ENCODE measurements at places on chromosomes 5 and 9.

DNA sequence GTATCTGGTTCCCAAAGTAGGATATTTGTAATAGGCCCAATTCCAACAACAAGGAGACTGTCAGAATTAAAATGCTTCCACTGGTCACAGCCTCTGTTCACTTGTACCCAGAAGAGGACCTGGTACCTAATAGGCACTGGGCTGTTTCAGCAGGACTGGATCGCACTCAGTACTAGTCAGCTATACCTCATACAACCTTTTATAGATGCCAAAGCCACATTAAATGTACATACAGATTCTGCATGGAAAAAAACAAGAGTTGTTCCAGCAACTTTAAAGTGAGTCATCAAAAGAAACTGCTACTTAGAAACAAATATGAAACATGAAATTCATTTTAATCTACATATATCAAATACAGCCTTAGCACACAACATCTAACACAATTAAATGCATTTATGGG, 87.5 kb downstream of the GPR21 start:
- DNase-seq, result no peak

DNA sequence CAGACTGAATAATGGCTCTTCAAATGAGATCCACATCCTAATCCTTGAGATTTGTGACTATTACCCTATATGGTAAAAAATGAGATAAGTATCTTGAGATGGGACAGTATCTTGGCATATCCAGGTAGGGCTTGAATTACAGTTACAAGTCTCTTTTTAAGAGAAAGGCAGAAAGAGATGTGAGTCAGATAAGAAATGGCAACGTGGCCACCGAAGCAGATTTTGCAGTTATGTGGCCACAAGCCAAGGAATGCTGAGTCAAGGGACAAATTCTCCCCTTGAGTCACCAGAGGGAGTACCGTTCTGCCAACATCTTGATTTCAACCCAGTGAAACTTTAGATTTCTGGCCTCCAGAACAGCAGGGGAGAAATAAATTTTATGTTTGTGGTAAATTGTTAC, 1983.0 kb upstream of the C9orf72 start:
- DNase-seq, result no peak

- DNase-seq, result no peak
These were observed 386 bp upstream of the MATR3 start for GRCh38 chr5:139293202-139293506.

DNA sequence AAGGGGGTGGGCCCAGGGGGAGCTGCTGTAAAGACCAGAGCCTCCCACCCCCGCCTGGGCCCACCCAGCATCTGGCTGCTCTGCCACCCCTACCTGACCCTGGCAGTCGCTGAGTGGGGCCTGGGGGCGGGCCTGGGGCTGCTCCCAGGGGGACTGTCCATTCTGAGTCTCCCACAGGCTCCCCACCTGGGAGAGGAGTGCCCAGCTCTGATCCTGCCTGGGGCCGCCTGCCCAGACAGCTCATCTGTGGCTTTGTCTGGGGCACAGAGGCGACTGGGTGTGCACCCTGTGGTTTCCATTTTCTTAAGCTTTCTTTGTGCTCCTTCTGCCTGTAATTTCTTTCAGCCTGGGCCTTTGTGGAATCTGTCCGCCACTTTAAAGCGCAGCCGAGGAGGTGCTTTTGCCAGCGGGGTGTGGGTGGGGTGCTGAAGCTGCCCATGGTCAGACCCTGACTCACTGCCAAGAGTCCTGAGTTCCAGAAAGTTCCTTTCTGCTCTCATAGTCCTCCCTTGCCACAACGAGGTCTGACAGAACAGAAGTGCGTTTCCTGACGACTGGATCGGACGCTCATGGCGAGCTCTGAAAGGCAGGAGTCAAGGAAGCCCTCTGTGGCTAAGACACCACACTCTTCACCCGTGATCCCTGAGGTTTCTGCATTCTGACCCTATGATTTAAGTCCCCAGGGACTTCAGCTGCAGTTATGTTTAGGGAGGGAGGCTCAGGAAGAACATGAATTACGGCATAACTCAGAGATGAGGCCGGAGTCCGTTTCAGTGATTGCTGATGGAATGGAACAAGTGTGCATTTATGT, 225.0 kb downstream of the FANCC start:
- DNase-seq, result no peak

DNA sequence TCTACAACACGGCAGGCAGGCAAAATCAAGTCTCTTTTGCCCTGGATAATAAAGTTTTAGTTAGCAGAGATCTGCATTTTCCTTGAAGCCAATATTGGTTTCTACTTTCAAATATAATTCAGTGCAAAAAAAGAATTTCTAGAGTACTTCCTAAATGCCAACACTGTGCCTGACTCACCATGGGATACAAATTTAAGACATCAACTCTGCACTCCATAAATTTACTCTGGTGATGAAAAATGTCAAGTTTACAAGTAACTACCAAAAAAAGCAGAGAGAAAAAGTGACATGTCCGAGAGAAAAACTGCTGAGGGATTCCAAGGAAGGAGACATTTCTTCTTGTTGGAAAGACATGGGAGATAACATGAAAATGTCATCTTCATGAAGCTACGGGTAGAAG, 119.7 kb downstream of the RAPGEF6 start:
- no peak for DNase-seq

DNA sequence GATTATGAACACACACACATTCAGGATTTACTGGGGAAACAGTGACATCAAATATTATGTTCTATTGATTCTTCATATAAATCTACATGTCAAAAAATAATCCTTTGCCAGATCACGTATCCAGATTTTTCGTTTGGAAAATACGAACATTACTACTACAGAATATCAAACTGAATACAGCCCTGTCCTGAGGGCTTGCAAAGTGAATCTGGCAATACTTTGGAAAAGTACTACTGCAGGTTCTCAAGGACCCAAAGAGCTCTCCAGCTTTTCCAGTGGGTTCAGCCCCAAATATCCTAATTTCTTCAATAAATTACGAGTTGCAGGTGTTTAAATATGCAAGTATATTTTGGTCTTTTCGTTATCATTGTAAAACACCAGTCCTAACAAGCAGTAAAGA, 411 bp upstream of the NDUFS4 start:
- no peak for DNase-seq

- no peak for DNase-seq
These were observed 32.9 kb downstream of the LHX2 start for GRCh38 chr9:124044448-124044847.

GRCh38 chr5:179121667-179122111, 61.5 kb downstream of the ZNF354C start:
- no peak for DNase-seq

GRCh38 chr5:13316176-13316575, 628.3 kb downstream of the DNAH5 start:
- DNase-seq, result no peak

- no peak for DNase-seq
These were observed 310.8 kb upstream of the ADAMTSL1 start for GRCh38 chr9:18163146-18163545.

DNA sequence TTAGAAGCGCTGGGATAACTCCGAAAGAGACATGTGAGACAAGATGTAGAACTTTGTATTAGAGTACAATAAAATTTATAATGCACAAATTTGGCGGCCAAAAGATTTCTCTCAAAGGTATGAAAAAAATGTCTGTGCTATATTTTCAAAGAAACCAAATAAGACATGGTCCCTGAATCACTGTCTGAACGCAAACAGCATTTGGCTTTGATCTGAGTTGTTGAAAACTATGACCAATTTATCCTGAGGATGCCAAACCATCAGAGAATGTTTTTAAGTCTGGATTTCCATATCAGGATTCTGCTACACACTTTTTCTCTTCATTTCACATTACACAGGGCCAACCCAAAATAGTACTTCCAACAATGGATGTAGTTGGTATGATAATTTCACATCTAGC, 9.9 kb upstream of the GLIS3 start:
- DNase-seq, result no peak

DNA sequence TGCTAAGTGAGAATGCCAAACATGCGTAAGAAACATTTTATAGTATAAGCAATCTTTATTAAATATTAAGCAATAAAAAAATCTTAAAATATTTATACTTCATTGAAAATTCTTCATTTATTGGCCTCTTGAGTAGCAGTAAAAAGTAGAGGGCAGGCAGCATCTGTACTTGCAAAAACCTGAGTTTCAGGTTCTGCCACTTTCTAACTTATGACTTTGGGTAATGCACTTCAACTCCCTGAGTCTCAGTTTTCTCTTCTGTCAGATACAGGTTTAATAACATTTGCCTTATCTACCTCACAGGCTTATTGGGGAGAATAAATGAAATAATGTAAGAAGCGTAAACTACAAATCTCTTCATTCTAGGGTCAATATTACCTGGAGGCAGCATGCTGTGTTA, 19.8 kb upstream of the MCTP1 start:
- DNase-seq, result no peak

GRCh38 chr5:152086668-152087067, 162.0 kb upstream of the GLRA1 start:
- DNase-seq, result no peak

GRCh38 chr5:96427824-96428223, 5.2 kb downstream of the PCSK1 start:
- DNase-seq, result no peak

- no peak for DNase-seq
These were observed 21.6 kb downstream of the UBAC1 start for GRCh38 chr9:135939351-135940265.

- no peak for DNase-seq
These were observed 10.6 kb upstream of the GLRA1 start for GRCh38 chr5:151935135-151935695.

DNA sequence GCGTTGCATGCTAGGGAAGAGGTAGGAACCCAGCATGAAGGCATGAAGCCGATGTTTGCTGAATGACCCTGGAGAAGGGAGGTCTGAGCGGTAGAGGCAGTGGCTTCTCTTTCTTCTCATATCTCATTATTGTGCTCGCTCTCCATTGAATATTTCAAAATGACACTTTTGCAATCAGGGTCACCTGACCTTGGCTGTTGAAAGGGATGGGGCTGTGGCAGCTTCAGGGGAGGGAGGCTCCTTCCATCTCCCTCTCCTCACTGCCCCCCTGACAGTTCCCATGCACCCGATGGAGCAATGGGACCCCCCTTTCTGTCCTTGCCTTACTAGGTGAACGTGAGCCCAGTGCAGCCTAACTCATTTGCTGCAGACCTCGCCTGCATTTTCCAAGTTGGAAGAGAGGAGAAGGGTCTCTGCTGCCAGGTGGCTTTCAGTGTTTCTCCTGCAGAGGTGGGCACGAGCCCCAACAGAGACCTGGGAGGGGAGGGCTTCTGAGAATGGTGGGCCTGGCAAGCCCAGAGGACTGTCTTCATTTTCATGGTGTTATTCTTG, 17.9 kb downstream of the STC2 start:
- DNase-seq, result no peak

GRCh38 chr9:89466451-89467277, 31.2 kb downstream of the SEMA4D start:
- no peak for DNase-seq

DNA sequence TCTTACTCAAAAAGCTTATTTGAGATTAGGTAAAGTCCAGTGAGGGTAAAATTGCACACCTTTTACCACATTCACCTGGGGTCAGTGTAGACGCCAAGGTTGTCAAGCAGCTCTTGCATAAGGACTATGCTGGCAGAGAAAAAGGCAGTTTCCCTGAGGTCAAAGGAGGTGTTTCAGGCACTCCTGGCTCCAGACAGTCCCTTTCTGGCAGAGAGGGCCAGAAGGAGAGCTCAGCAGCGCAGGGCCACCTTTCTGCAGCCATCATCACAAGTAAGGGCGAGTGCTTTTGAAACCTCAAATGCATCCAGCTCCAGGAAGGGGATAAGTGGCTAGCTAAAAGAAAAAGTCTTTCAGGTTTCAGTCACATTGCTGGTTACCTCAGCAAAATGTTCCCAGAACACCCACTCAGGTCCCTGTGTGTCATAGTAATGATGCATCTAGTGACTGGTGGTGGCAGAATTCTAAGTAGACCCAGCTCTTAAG, 16.7 kb upstream of the IL13 start:
- DNase-seq, result no peak

- DNase-seq, result no peak
These were observed 20.5 kb downstream of the THBS4 start for GRCh38 chr5:80055491-80056170.

DNA sequence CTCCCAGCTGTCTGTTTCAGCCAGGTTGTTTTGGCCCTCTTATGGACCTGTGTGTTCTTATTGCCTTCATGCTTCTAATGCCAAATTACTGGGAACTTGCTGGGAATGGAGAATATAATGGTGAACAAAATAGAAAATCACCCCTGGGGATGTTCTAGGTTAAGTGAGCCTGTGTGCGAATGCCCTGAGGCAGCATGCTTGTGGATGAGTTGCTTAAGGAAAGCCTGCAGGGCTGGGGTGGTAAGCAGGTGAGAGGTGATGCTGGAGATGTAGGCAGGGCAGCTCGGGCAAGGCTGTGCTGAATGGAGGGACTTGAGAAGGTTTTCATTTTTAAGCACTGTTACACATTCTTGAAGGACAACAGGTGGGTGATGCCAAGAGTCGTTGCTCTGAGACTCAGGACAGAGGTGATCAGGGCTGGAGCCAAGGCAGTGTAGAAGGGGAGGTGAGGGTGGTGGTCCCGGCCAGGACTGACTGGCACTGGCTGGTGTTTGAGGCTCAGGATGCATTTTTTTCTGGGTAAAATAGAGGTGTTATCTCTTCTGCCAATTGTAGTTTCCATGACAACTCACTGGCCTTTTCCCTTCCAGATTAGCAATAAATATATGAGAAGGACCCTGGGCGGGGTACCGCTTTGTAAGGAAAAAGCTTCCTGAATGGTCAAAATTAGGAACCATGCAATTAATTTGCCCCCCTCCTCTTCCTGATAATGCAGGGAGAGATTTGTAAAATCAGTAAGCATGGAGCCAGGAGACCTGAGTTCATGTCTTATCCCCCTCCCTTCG, 342.8 kb downstream of the ICE1 start:
- no peak for DNase-seq

DNA sequence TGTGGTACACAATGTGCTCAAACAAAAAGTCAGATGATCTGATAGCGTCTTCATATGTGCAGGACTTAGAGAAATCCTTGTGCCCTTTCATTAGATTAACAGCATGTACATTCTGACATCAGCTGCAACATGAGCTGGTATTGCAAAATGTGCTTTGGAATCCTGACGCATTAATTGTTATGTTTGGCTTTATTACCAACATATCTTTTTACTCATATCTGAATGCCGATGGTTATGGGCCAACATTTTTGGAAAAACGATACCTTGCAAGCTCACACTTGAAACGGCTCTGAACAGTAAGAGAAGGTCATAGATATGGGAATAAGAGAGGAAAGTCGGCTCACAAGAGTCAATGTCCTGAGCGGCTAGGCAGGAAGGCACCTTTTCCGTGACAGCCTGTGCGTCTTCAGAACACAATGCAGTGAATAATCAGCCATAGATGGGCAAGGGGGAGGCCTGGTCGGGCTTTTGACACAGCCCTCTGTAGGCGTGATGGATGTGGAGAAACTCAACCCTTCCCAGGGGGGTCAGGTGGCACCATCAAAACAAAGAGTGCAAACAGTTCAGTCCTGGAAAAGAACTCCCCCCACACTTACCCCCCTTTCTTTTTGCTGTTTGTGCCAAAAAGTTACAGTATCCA, 36.4 kb upstream of the GAS1 start:
- no peak for DNase-seq

DNA sequence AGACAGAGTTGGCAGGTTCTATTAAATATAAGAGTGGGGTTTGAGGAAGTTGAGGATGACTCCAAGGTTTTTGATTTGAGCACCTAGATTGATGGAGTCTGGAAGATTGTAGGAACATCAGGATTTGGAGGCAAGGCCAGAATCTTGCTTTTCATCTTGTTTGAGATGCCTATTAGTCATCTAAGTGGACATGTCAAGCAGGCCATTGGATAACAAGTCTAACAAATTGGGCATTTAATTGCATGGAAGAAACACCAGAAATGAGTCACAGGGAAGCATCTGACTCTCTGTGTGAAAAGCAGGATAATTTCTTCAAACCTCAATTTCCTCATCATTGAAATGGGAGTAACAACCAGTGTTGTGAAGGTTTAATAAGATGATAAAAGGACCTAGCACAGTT, 53.3 kb upstream of the ARL15 start:
- no peak for DNase-seq
